Progenitor cell of endocrine pancreas (in vitro differentiated cells): ENCODE measurements at places on chromosomes 12 and 14.

DNA sequence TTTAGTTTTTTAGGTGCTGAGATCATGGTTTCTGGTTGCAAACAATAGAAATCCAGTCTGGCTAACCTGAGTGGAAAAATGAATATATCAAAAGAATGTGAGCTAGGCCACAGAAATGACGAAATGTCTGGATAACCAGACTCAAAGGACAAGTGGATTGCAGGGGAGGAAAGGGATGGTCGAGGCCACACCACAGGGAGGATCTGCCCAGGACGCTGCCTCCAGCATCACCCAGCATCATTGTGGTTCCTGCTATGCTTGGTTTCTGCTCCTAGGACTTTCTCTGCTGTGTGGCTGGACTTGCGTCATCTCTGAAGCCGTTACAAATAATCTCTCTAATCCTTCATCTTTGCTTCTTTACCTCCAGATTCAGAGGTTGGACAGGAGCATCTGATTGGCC, 80.4 kb downstream of the TTC8 start:
- DNase-seq, result no peak

- DNase-seq, result no peak
These were observed 258.0 kb upstream of the PLEKHG7 start for GRCh38 chr12:92444763-92445162.

- no peak for DNase-seq
These were observed 149.6 kb downstream of the MED13L start for GRCh38 chr12:116127859-116128258.

GRCh38 chr14:89903340-89903952, 51.1 kb downstream of the EFCAB11 start:
- DNase-seq, result no peak

- DNase-seq, result no peak
These were observed 3.2 kb upstream of the CRIP1 start for GRCh38 chr14:105483300-105484068.

DNA sequence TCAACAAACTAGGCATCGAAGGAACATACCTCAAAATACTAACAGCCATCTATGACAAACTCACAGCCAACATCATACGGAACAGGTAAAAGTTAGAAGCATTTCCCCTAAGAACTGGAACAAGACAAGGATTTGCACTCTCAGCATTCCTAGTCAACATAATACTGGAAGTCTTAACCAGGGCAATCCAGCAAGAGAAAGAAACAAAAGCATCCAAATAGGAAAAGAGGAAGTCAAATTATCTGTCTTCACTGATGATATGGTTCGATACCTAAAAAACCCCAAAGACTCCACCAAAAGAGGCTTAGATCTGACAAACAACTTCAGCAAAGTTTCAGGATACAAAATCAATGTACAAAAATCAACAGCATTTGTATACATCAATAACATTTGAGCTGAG, 32.5 kb downstream of the CCDC38 start:
- no peak for DNase-seq

DNA sequence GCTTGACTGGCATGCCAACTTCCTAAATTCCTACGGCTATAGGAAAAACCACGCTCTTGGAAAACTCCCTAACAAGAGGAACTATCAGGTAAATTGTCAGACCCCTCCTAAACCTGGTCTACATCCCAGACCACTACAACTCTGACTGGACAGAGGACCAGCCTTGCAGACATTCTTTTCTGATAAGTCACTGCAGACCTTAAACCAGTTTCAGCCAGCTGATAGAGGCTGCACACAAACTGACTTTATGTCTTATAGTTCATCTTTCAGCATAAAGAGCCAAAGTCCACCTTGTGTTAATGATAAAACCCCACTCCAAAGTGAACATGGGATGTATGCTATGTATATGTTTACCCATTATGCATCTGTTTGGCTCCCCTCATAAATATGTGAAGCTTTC, 166.6 kb downstream of the KTN1 start:
- DNase-seq, result no peak

DNA sequence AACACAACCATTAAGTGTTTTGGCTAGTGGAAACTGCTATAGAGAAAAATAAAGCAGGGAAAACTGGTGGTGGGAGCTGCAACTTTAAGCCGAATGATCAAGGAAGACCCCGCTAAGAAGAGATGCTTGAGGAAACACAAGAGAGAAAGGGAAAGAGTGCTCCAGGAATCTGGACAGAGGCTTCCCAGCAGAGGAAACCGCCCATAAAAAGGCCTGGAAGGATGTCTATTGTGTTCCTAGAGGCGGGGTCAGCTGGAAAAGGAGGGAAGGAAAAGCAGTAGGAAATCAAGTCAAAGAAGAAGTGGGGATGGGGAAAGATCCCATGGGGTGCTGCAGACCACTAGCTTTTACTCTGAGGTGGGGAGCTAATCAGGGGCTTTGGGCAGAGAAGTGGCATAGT, 12.4 kb downstream of the SLC2A13 start:
- DNase-seq, result no peak

- DNase-seq, result no peak
These were observed 12.6 kb downstream of the TRIM9 start for GRCh38 chr14:51082349-51082748.

DNA sequence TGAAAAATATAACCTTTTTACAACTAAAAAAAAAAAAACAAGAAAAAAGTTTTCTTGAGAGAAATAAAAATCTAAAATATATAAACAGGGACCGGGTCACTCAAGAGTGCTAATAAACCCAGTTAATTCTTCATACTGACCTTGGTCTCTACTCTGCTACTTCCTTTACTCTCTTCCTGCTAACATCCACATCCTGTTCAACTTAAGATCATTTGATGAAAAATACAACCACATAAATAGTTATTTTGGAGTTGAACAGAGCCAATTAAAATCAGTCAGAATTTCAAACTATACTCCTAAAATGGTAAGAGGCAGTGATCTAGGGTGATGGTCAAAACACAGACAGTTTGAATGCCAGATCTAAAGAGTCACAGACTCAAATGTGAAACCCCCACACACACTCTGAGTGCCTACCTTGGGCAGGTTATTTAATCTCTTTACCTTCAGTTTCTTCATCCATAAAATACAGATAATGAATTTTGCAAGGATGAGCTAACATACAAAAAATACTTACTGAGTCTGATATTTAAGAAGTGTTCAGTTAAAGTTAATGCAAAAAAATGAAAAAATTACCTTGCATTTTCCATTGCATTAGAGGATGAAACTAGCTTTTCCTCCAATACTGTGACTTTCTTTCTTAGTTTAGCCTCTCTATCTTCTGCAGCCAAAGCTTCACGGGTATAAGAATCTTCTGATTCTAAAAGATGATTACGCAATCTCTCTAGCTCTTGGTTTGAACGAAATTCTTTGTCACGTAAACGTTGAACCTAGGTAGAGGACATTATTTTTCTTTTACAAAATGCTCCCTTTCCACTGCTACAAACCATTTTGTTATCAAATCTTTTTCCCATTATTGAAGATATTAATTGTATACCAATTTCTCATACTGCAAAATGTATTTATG, 40.9 kb downstream of the TRIP11 start:
- no peak for DNase-seq

DNA sequence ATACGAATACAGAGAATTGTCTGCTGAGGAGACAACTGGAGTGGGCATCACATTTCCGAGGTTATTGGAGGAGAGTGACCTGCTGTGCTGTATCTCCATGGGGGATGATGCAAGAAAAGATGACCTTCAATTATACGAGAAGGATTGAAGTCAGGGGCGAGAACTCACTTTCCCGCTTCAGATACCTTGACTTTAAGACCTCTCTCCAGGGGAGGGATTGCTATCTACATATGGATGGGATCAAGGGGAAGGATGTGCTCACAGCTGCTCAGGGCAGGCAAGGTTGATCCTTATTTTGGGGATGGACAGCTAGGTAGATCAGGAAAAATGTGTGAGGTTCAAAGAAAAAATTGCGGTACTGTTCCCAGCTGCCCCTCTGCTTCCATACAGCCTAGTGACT, 24.4 kb downstream of the NEUROD4 start:
- DNase-seq, result no peak

DNA sequence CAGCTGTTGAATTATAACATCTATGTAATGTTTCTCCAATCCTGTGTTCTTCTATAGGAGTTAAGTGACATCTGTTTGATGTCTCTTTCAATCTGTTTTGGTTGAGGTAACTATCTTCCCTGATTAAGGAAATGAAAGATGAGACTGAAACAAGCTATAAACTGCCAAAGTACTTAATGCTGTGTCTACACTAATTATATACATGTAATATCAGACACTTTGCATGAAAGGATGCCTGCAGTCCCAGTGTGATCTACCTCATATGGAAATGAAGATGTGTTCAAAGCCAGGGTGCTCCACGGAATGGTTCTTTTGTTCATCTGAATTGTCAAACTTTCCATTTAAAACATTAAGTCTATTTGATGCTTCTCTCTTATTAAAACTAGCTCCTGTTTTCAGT, 958.3 kb downstream of the GALC start:
- DNase-seq, result no peak

DNA sequence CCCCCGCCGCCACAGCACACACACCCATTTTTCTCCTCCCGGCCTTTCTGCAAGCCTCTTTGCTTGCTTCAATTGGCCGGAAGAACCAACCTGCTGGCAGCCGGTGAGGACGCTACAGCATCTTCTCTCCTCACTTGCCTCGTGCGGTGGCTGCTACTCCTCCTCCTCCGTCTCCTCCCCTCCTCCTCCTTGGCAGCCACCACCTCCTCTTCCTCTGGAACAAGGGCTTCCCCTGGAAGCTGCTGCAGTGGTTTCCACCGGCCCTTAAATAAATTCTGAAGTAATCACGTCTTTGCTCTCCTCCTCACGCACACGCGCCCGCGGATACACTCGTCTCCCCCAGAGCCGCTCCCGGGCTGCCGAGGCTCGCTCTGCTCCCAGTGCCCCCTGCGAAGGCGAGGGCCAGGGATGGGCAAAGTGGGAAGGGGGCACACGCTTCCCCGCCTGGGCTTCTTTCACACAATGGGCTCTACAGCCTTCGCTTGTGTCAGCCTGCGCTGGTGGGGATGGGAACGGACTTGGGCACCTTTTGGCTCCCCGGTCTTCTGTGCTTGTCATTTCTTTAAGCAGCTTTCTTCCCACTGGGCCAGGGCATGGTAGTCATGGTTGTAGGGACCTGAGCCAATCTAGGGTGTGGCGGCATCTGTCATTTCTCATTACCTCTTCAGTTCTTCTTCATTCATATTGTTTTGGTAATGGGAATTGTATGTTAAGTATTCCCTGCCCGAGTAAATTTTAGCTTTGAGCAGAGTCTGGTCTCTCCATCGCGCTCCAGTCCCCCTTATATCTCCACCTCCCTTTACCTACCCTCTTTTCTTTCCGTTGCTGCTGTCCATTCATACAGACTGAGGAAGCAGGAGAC, at the start of gene PPFIA2:
TSS of gene PPFIA2 (minus strand) at position 161 of the 862 bp plus-strand sequence.
- DNase-seq, result no peak

DNA sequence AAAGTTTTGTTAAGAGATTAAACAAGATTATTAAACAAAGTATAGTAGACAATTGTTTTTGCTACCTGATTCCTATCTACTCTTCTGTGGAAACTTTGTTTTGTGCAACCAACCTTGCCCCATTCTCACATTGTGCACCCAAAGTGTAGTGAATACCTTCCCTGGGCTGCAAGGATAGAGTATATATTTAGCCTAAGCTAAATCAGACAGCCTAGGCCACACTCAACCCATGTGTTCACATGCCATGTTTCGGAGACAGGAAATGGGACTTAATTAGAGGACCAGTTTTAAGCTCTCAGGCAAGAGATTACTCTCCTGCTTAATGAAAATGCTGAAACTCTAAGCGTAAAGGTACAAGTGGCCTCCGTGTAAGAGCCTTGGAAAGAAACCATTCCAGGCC, 734.9 kb upstream of the USP15 start:
- DNase-seq, result no peak

DNA sequence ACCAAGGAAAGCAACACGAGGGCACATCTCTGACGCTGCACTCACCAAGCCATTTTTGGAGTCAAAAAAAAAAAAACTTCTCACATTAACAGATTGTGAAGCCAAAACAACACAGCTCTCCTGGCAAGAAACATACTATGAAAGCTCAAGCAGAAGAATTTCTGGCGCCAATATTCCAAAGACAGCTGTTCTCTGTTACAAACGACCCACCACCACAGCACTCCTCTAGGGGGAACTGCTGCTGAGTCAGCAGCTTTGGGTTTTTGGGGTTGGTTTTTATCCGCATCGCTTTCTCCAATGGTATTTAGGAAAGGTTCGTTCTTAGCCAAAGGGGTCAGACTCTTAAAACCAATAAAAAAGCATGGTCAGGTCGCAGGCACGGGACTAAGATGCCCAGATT, 379.4 kb downstream of the RPS29 start:
- no peak for DNase-seq

GRCh38 chr12:92928421-92928961, 604 bp downstream of the EEA1 start:
- no peak for DNase-seq

- no peak for DNase-seq
These were observed 37.4 kb upstream of the BMP4 start for GRCh38 chr14:53993920-53994607.

GRCh38 chr12:51217133-51217967, 512 bp downstream of the POU6F1 start:
- peak; percentile 52 for DNase-seq

DNA sequence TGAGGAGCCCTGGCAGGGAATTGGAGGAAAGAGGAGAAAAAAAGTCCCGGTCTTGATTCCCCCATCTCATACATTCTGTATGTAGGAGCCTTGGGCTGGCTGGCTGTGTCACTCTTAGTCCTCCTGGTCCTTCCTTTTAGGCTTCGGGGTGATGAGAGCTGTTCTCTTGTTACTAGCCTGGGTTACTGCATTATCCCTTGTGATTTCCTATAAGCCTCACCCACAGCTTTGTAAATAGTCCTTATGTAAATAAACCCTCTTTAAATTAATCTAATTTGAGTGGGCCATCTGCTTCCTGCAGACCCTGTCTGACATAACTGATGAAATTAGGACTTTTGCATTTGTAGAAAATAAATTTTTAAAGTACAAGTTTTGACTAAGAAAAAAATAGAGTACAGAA, 19.2 kb downstream of the DNM1L start:
- no peak for DNase-seq

- no peak for DNase-seq
These were observed 17.0 kb downstream of the SIX1 start for GRCh38 chr14:60632257-60632656.

GRCh38 chr12:102685841-102686240, 205.5 kb upstream of the IGF1 start:
- DNase-seq, result no peak

DNA sequence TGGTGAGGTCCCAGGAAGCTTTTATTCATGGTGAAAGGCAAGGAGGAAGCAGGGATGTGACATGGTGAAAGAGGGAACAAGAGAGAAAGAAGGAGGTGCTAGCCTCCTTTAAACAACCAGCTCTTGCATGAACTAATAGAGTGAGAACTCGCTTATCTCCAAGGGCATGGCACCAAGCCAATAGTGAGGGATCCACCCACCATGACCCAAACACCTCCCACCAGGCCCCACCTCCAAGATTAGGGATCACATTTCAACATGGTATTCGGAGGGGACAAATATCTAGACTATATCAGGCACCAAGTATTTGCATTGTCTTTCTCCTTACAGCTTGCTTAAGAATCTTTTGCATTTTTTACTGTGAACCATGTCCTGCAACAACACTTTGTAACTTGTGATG, 91.9 kb upstream of the DHRS4 start:
- no peak for DNase-seq

- DNase-seq, result no peak
These were observed 142.0 kb downstream of the KCNK10 start for GRCh38 chr14:88181072-88181471.

GRCh38 chr12:2765608-2766007, 29.2 kb upstream of the FKBP4 start:
- DNase-seq, result no peak

- no peak for DNase-seq
These were observed 617.6 kb downstream of the TRHDE start for GRCh38 chr12:72889791-72890190.
